ENCODE measurements at places on chromosomes 4 and X.
A peak's percentile ranks its signal among the peaks of the same experiment; 100 is the strongest.

- DNase-seq = no peak
Measured at GRCh38 chr4:147768113-147768512, 36.2 kb downstream of the ARHGAP10 start.

GRCh38 chrX:11791090-11791489 is 33.1 kb downstream of the MSL3 start:
- DNase-seq = no peak

DNA sequence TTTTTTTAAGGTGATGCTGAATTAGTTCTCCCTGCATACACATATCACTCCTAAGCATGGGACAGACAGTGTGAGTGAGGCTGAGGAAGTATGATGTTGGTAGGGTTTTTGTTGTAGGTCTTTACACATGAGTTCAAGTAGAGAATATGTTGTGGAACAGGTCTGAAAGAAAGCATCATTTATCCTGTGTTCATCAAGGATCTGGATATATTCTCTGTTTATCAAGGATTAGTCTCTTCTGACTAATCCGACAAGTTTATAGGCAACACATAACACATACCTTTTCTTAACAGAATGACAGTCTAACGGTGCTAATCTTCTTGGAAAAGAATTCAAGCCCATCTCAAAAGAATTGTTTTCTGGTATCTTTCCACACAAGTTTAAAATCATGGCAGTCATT is 10.5 kb downstream of the SLIT2 start:
- no peak for DNase-seq

GRCh38 chr4:88757776-88758175 is 60.1 kb upstream of the NAP1L5 start:
- DNase-seq = no peak

- DNase-seq = no peak
Measured at GRCh38 chrX:8848441-8848840, 47.3 kb upstream of the FAM9A start.

GRCh38 chr4:168293386-168293975 is 25.1 kb downstream of the DDX60 start:
- DNase-seq = no peak

- peak; percentile 95 for DNase-seq
Measured at GRCh38 chr4:1726146-1726934, 5.0 kb downstream of the TACC3 start.

DNA sequence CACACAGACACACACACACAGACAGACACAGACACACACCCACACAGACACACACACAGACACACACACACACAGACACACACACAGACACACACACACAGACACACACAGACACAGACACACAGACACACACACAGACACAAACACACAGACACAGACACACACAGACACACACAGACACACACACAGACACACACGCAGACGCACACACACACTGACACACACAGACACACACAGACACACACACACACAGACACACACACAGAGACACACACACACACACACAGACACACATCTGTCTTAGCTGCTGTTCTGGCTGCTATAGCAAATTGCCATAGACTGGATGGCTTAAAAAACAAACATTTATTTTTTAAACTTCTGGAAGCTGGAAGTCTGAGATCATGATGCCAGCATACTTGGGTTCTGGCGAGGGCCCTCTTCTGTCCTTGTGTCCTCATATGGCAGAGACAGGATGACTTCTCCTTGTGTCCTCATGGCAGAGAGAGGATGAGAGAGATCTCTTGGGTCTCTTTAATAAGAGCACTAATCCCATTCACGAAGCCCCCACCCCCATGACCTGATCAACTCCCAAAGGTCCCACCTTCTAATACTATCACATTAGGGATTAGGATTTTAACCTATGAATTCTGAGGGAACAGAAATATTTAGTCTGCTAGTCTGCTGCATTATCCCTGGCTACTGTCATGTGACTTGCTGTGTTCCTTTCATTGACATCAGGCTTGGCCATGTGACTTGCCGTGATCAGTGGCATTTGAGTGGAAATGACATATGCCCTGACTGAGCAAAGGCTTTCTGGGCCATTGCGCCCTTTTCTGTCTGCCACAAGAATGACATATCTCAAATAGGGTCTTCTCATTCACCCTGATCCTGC is 32.7 kb upstream of the RASGEF1B start:
- DNase-seq = no peak

- no peak for DNase-seq
Measured at GRCh38 chr4:3530663-3531254, 1.5 kb downstream of the LRPAP1 start.

- no peak for DNase-seq
Measured at GRCh38 chr4:122775987-122776836, 43.7 kb downstream of the BBS12 start.

GRCh38 chr4:3820016-3820805 is 54.0 kb downstream of the ADRA2C start:
- no peak for DNase-seq

Data from nephron progenitor cell (in vitro differentiated cells).